GM23248 (cell line): ENCODE measurements at places on chromosomes 7 and 10.

DNA sequence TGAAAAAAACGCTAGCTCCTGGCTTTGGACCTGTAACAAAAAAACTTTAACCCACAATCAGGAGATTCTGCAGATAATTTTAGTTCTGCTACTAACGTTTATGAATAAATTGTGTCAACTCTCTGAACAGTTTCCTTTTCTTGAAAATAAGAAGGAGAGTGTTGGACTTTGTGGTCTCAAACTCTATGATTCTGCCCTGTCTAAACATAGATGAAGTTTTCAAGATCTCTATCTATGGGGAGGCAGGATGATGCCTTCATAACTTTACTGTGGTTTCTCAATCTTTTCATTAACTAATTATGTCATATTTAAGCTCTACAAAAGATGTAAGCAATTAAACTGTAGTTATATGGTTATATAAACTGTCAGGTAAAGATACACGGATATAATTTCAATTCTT is 162.0 kb downstream of the REEP3 start:
- DNase-seq = no peak
- H3K36me3 ChIP-seq = no peaks in the 10 kb centered on the region
- H3K4me1 ChIP-seq = peaks cover 15% of the 10 kb centered on the region
- no peak overlapping the region for H3K27ac ChIP-seq
- no peak overlapping the region for H3K4me3 ChIP-seq

DNA sequence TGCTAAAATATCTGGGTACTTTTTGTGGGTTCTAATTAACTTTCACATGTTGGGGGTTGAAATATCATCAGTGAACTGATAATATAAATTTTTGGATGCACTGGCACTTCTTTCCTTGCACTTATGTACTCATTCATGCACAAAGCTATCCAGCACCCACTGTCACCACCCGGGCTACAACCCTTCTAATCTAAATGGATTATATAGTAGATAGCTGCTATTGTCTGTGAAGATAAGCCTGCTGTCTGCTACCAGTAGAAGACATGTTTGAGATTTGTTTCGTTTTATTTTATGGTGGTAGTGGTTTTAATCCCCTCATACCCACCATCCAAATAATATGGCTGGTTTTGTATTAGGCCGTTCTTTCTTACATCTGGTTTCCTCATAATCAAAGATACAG is 353.5 kb upstream of the LRGUK start:
- no peaks in the 10 kb centered on the region for H3K36me3 ChIP-seq
- H3K27me3 ChIP-seq = no peaks in the 10 kb centered on the region
- no peaks in the 10 kb centered on the region for H3K4me1 ChIP-seq
- DNase-seq = no peak
- no peak overlapping the region for H3K4me3 ChIP-seq

- peak overlapping the region; percentile 97 for H3K27ac ChIP-seq
- H3K27me3 ChIP-seq = no peaks in the 10 kb centered on the region
- no peaks in the 10 kb centered on the region for H3K36me3 ChIP-seq
- H3K4me1 ChIP-seq = peaks cover 26% of the 10 kb centered on the region
Measured at GRCh38 chr7:39951226-39952194, 1.5 kb downstream of the CDK13 start.

DNA sequence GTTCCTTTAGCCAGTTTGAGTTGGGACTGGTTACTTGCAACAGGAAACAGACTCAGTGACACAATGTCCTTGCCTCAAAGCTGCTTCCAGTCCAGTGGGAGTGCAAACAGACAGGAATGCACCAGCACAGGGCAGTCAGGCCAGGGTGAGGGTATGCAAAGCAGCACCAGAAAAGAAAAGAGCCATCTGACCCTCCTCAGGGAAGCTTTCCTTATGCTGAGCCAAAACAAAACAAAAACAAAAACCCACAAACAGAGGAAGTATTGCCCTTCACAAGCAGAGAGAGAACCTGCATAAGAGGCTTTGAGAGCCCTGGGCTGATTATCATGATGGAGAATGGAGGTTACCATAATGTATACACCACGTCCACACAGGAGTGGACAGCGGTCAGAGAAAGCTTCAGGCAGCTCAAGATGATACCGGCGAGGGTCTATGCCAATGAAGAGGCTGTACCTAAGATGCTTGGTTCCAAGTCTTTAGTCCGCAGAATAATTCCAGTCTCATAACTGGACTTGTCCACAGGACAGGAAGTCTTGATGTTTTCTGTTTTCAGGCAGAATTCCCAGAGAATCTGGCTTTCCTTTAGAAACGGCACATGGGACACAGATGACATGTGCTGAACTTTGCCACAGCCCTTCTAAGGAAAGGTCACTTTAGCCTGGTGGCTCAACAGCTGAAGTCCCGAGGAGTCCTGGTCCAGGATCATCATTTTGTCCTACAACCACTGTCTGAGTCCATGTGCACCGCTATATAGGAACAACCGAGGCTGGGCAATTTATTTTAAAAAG is 263.3 kb downstream of the TNS3 start:
- peaks cover 8% of the 10 kb centered on the region for H3K4me1 ChIP-seq
- H3K27me3 ChIP-seq = no peaks in the 10 kb centered on the region
- no peak overlapping the region for H3K4me3 ChIP-seq
- peaks cover 3% of the 10 kb centered on the region; the same call in 1 of the 2 replicates for H3K36me3 ChIP-seq

DNA sequence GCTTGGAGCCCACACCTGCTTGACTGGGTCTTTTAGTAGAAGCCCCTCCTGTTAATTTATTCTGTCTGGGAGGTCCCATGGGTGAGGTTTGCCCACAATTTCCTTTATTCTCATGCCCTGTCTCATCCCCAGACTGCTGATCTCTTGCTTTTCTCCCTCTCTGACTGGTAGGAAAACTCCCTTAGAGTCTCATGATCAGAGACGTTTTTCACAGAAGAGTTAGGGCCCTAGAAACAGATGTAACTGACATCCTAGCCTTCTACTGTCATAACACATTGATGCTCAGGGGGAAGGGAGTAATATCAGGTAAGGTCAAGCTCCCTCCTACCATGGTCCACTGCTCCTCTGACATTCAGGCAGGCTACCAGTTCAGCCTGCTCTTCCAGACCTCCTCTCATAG is 43.7 kb upstream of the WASL start:
- no peak overlapping the region for H3K27ac ChIP-seq
- H3K36me3 ChIP-seq = no peaks in the 10 kb centered on the region
- H3K27me3 ChIP-seq = peaks cover 5% of the 10 kb centered on the region; the same call in 1 of the 2 replicates
- DNase-seq = no peak
- no peak overlapping the region for H3K4me3 ChIP-seq
- no peaks in the 10 kb centered on the region for H3K4me1 ChIP-seq

DNA sequence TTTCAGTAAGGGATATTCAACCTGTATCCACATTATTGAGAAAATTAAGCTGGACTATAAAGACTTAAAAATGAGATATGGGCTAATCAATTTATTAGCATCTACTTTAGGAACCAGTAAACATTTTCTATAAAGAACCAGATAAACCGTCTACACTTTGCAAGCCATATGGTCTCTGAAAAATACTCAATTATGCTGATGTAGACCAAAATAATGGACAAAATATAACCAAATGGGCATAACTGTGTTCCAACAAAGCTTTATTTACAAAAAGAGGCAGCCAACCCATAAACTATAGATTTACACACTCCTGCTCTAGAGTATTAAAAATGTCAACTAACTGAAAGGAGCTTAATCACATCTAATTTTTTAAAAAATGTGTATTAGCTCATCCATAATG is 42.3 kb downstream of the TNPO3 start:
- no peak overlapping the region for H3K4me3 ChIP-seq
- DNase-seq = no peak
- H3K4me1 ChIP-seq = no peaks in the 10 kb centered on the region
- H3K27me3 ChIP-seq = no peaks in the 10 kb centered on the region
- peaks cover 28% of the 10 kb centered on the region for H3K36me3 ChIP-seq

DNA sequence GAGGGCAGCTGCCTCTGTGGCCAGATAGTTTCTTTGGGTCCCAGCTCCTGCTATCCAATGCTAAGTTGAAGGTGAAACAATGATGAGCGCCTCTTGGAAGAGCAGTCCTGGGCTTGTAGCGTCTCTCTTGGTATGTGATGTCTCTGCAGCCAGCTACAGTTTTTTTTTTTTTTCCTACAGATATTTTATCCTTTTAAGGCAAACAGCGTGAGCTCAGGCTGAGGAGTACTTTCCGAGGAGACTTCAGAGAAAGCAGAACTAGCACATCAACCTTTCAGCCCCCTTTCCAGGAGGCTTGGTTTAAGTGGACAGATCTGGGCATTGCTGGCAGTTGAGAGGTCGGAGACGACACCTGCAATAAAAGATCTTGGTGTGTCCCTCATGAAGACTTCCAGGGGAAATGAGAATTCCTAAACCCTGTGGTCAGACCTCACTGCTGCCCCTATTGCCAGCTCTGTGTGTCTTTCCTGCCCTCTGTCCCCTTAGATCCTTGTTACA is 9.1 kb downstream of the PRKG1 start:
- DNase-seq = no peak
- no peak overlapping the region for H3K4me3 ChIP-seq
- no peaks in the 10 kb centered on the region for H3K27me3 ChIP-seq
- H3K27ac ChIP-seq = no peak overlapping the region
- H3K36me3 ChIP-seq = no peaks in the 10 kb centered on the region

GRCh38 chr7:74657692-74658177 is at the start of gene GTF2I:
GTF2I (plus strand) TSS chr7:74657718; CDS start chr7:74689129, 31,411 bp downstream.
- H3K27ac ChIP-seq = peak within 1 kb of the TSS; percentile 77
- H3K4me1 ChIP-seq = peaks cover 31% of the 10 kb centered on the region
- no peaks in the 10 kb centered on the region for H3K27me3 ChIP-seq
- H3K4me3 ChIP-seq = peak within 1 kb of the TSS; percentile 78
- no peaks in the 10 kb centered on the region for H3K36me3 ChIP-seq

DNA sequence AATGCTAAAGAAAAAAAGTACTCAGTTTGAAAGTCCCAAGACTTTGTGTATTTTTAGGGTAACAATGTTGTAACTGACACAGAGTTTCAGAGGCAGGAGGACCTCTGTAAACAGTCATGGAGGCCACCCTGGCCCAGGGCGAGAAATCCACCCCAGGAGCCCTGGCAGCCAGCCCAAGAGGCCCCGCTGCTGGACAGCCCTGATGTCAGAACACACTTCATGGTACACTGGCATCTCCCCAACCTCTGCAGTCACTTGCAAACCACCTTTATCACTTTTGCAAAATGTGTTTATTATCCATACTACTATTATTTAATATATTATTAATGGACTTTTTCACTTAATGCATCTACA is 30.2 kb downstream of the C10orf143 start:
- H3K4me3 ChIP-seq = no peak overlapping the region
- no peaks in the 10 kb centered on the region for H3K4me1 ChIP-seq
- H3K27me3 ChIP-seq = no peaks in the 10 kb centered on the region
- DNase-seq = no peak

DNA sequence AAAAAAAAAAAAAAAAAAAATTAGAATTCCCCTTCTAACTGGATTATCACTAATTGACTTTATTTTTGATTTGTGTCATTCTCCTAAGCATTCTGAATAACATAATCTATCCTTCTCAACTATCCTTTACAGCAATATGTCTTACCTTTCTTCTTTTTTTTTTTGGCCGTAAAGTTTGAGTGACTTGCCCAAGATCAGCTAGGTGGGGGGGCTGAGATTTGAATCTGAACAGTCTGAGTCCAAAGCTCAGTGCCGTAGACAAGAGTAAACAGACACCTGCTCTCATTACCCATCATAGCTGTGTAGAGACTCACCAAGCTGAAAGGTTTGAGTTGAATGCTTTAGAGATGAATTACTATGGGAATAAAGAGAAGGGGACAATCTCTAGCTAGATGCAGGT is 192.1 kb downstream of the SORCS1 start:
- H3K36me3 ChIP-seq = no peaks in the 10 kb centered on the region
- no peak overlapping the region for H3K4me3 ChIP-seq
- no peaks in the 10 kb centered on the region for H3K27me3 ChIP-seq
- H3K4me1 ChIP-seq = no peaks in the 10 kb centered on the region
- no peak overlapping the region for H3K27ac ChIP-seq

GRCh38 chr10:62637249-62638061 is 167.1 kb upstream of the ADO start:
- H3K27ac ChIP-seq = peak overlapping the region; percentile 89
- H3K4me1 ChIP-seq = peaks cover 26% of the 10 kb centered on the region
- no peaks in the 10 kb centered on the region for H3K27me3 ChIP-seq
- peak; percentile 79 for DNase-seq

DNA sequence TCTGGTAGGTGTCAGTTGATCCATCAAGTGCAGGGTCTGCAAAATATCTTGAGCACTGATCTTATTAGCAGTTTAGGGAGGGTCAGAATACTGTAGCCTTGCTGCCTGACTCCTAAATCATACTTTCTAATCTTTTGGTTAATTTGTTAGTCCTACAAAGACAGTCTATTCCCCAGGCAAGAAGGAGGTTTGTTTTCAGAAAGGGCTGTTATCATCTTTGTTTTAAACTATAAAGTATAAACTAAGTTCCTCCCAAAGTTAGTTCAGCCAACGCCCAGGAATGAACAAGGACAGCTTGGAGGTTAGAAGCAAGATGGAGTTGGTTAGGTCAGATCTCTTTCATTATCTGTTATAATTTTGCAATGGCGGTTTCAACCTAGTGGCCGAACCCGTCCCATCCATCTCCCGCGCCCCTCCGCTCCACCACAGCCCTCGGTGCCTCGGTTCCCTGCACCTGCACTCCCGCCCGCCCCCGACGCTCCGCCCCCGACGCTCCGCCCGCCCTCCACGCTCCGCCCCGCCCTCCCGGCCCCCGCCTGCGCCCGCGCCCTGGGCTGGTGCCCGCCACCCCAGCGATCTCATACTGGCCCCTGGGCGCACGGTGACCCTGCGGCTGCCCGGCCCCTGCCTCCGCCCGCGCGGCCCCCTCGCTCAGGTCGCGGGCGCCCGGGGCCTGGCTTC is at the start of gene ADCK2:
ADCK2 (plus strand) TSS at position 564 of the 681 bp plus-strand sequence. CDS start 386 bp downstream, outside the sequence.
- no peaks in the 10 kb centered on the region for H3K27me3 ChIP-seq
- peaks cover 12% of the 10 kb centered on the region for H3K4me1 ChIP-seq
- peak; percentile 65 for DNase-seq
- peak within 1 kb of the TSS; percentile 80 for H3K4me3 ChIP-seq
- H3K27ac ChIP-seq = no peak within 1 kb of the TSS

GRCh38 chr10:5449227-5449626 is 36.9 kb downstream of the NET1 start:
- peak overlapping the region; percentile 79 for H3K4me3 ChIP-seq
- peaks cover 26% of the 10 kb centered on the region for H3K4me1 ChIP-seq
- no peaks in the 10 kb centered on the region for H3K27me3 ChIP-seq
- peak overlapping the region; percentile 74 for H3K27ac ChIP-seq

- H3K4me1 ChIP-seq = no peaks in the 10 kb centered on the region
- DNase-seq = no peak
- H3K36me3 ChIP-seq = no peaks in the 10 kb centered on the region
- no peaks in the 10 kb centered on the region for H3K27me3 ChIP-seq
- H3K4me3 ChIP-seq = no peak overlapping the region
- no peak overlapping the region for H3K27ac ChIP-seq
Measured at GRCh38 chr7:141874787-141875186, 33.5 kb upstream of the PRSS37 start.

GRCh38 chr10:30155401-30155800 is 96.0 kb upstream of the JCAD start:
- H3K27ac ChIP-seq = no peak overlapping the region
- no peak overlapping the region for H3K4me3 ChIP-seq
- peak; percentile 41 for DNase-seq
- peaks cover 14% of the 10 kb centered on the region for H3K4me1 ChIP-seq
- no peaks in the 10 kb centered on the region for H3K27me3 ChIP-seq
- no peaks in the 10 kb centered on the region for H3K36me3 ChIP-seq
